ENCODE measurements at places on chromosomes 2 and 18.

DNA sequence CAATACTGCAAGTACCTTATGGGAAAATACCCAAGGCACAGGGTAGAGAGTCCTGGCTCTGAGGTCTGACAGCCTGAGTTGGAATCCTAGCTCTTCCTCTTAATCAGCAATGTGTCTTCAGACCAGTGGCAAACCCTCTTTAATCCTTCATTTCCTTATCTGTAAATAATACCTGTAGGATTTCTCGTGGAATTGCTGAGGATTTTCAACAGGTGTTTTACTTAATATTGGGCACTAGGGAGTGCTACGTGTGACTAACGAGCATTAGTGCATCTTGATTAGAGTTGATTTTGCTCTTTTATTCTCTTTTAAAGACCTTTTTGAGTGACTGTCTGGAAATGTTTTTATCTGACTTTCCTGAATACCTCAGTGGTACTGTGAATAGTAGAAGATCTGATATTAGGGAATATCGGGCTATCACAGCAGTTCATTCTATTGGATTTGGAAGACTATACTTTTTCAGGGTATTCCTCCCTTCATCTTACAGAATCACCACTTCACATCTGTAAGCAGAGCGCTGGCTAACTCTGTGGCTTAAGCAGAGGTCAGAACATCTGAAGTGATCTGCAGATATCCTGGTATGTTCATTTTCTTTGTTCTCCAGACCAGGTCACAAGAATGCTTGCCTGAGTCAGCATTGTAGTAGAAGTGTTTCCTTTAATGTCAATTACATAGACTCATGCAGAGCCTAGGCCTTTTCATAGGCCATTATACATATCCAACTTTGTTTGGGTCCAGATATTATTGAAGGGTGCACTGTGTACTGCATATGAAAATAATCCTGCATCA lies 49.1 kb downstream of the ARHGAP28 start:
- no peak for DNase-seq

- DNase-seq, result no peak
Measured at GRCh38 chr2:170974304-170974993, 45.4 kb downstream of the GORASP2 start.

GRCh38 chr2:15860760-15861159 lies 79.6 kb upstream of the MYCN start:
- DNase-seq, result no peak

DNA sequence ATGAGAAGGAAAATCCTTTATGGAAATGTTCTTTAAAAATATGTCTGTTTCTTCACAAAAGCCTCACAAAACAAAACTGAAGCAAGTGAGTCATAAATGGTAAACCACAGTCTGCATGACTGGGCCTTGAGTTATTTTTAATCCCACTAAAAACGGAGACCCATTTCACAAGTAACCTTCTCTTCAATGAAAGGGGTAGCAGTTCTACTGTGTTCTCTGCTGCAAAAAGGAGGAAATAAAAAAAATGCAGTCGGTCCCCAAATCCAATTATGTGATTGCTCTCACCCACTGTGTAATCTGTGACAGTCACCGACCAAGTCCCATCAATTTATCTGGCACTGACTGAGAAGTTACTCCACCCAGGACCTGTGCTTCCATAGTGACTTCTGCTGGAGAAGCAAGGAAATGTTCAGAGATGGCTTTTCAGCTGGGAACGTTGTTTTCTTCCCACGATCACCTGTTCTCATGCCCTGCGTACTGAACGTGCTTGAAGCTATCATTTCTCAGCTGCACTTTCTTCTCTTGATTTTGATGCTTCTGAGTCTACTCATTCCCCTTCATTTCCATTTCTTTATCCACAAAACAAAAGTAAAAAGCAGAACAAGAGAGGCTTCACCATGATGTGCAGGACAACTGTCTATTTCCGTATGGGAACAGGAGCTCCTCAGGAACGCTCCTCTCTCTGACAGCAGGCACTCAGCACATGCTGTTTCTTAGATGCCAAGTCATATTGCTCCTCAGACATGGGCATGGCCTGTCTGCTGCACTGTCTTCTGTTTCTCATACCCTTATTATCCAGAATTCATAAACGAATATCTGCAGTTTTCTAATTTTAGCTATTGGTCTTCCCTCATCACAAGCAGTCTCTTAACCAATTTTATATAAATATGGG lies 80.0 kb upstream of the TMEM200C start:
- DNase-seq, result no peak

DNA sequence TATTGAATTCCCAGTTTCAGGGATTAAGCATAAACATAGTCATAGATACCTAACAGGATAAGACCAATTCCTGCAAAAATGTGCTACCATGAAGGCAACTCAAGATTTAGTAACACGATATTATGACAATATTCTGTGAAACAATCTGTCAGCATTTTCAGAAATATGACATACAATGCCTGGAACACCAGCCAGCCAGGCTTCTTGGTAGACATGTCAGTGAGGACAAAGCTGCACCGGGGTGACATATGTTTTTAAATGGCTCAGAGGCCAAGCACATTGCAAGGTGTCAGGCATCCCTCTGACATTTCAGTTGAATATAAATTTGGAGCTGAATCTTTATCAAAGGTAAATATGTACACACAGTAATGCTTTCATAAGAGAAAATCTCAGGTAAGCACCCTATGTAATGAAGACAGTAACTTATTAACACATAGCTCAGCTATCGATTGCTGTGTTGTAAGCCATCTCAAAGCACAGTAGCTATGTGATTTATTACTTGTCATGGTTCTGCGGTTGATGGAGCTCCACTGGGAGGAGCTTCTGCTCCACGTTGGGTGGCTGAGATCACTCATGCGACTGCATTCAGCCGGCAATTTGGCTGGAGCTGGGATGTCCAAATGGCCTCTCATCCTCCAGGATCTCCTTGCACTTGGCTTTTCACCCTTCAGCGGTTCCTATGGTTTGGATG lies 31.9 kb upstream of the EML6 start:
- no peak for DNase-seq

- DNase-seq, result no peak
Measured at GRCh38 chr2:230814616-230815015, 50.1 kb upstream of the ITM2C start.

DNA sequence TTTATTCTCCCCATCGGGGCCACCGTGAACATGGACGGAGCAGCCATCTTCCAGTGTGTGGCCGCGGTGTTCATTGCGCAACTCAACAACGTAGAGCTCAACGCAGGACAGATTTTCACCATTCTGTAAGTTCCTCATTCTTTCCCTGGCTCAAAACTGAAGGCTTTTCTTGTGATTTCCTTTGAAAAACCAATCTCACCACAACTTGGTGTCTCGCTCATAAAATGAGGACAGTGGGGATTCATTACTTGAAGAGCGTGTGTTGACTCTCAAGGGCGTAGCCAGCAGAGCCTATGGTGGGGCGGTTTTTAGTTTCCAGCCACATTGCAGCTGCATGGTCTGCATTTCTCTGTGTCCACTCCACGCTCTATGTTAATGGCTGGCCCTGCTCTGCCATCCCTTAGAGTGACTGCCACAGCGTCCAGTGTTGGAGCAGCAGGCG lies 29.0 kb downstream of the SLC1A4 start:
- DNase-seq, result no peak

All from left renal pelvis (tissue), 4 donors.